ENCODE measurements at places on chromosomes 3 and 15.

GRCh38 chr3:167559924-167560323 is 86.1 kb upstream of the SERPINI2 start:
- DNase-seq = no peak

DNA sequence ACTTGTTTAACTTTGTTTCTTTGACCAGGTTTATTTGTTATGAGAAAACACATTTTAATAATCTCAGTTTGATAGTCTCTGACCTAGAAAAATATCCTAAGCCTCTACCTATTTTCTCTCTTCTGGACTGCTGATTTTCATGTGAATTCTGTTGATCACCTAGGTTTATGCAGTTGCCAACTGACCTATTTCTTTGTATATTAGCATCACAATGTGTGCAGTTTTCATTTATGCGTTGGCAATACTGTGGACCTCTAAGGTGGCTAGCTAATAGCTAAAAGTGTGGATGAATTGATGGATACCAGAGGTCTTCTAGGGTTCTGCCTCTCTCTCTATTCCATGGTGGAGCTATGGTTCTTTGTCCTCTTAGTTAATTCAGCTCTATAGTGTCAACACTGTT is 72.1 kb downstream of the LRRC49 start:
- DNase-seq = no peak

- DNase-seq = no peak
Measured at GRCh38 chr15:67462875-67463274, 58.1 kb upstream of the C15orf61 start.

DNA sequence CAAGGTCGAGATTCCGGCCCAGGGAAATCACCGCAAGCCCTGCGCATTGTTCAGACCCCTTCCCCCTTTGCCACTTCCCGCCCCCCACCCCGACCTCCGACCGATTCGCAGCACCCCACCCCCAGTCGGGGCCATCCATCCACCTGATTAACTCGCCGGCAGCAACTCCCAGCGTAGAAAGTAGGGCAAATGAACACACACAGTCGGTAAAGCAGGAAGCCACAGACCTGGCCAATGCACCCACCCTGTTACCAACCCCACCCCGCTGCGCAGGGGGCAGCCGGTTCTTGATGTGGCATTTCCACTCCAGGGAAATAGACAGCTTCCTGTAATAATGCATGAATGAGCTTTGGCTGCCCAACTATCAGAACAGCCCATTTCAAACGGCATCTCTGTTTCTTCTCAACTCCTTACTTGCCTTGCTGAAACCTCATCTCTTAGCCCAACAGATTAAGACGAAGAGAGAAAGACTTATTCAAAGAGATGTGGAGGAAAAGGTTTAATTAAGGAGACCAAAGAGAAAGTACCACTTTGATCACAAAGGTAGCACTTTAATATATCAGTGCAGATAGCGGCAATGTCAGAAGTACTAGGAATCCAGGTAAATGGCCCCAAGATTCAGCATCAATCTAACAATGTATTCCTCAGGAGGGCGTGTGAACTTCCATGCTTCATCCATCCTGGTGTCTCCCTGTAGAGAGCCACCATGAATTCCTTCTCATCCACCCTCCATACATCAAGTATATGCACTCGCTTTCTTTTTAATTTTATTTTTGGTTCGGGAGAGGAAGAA is 1.9 kb downstream of the TNIK start:
- no peak for DNase-seq

DNA sequence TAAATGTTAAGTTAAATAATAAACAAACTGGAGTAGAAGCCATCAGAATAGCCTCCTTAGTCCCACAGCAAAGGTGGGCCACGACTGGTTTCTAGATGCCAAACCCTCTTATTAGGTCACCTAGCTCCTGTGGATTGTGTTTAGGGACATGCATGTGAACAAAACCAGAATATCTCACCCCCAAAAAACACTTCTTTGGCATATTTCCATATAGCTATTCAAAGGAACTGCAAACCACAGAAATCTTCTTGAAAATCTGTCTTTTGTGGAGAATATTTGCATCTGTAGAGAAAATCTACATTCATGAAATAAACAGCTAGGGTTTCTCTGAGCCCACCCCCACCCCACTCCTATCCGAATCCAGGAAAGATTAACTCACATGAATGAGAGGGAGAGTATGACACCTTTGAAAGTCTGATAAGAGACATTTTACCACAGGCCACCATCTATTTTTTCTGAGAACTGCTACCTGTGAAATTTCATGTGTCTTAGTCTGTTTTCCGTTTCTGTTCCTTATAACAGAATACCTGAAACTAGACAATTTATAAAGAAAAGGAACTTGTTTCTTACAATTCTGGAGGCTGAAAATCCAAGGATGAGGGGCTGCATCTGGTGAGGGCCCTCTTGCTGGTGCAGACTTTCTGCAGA is 159.4 kb downstream of the NEK10 start:
- DNase-seq = no peak

DNA sequence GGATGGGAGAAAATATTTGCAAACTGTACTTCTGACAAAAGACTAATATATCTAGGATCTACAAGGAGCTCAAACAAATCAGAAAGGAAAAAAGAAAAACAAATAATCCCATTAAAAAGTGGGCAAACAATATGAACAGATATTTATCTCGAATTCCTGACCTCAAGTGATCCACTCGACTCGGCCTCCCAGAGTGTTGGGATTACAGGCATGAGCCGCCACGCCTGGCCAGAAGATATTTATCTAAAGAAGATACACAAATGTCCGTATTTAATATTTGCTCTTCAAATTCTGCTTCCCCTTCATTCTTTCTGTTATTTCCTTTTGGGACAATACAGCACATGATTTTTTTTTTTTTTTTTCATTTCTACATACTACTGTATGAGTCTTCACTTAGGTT is 151.7 kb upstream of the GRM7 start:
- DNase-seq = no peak

DNA sequence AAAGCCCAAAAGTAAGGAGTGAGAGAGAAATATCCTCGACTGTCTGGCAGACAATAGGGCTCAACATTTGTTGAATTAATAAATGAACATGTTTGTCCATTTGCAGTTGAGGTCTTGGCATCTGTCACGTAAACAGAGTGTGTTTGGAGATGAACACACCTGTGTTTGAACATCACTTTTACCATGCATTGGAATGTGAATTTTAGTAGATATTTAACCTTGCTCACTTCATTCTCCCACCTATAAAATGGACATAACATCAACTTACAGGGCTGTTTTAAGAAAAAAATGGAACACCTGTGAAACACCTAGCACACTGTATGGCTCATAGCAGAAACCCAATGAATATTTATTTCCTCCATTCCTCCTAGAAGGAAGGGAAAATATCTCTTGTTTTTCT is 204.8 kb downstream of the KCNMB2 start:
- no peak for DNase-seq

GRCh38 chr15:36808411-36809160 is 229.2 kb downstream of the CDIN1 start:
- no peak for DNase-seq

GRCh38 chr15:91919014-91919534 is 65.6 kb downstream of the SLCO3A1 start:
- no peak for DNase-seq

DNA sequence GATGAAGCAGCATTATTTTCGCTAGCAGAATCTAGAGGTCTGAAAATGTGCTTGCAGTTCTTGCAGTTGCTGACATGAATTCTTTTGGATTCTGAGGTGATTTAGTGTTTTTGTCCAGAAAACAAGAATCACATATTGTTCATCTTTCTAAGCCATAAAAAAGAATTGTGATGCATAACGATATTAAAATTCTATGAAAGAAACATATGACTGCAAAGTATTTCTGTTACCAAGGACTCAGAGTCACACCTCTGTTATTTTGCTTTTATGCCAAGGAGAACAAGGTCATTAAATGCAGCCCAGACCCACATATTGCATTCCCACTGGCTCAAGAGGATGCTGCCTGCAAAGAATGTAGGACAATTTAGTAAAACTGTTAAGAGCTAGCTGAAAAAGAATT is 299.8 kb upstream of the GPR149 start:
- DNase-seq = no peak

GRCh38 chr15:62887113-62887570 is 155.4 kb upstream of the TPM1 start:
- no peak for DNase-seq

DNA sequence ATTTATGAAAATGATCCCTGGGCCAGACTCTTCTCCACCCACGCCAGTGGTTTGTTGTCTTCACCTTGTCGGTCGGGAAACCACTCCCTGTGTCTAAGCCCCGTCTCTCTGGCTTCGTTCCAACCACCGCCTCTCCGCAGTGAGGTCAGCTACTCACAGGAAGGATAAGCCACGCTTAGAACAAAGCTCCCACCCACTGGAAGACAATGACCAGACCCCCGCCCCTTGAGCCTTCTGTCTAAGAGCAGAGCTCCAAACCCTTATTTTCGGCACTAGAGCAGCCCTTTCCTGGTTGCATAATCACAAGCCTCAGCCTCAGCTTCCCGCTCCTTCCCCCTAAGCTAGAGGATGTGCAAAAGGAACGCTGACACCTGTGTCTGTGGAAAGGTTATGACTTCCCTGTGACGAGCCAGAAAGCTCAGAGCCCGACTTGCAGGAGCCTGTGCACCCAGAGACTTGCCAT is 114.9 kb upstream of the MEF2A start:
- DNase-seq = no peak

DNA sequence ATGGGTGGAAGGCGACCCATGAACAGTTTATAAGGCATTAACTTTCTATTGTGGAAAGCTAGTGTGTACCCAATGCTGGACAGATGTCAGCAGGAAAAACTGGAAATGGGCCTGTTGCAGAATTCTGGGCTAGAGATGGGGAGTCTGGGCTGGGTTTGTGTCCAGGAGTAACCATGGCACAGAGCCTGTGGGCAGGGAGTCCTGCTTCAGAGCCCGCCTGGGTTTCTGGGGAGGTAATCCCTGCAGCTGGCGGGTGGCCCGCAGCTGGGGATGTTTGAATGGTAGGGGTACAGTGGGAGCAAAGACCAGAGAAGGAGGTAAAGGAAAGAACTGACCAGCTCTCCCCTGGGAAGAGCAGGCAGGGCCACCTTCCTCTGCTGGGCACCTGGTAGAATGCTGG is 25.7 kb downstream of the ACAA1 start:
- DNase-seq = no peak

- no peak for DNase-seq
Measured at GRCh38 chr3:46096336-46096735, 69.1 kb upstream of the XCR1 start.

DNA sequence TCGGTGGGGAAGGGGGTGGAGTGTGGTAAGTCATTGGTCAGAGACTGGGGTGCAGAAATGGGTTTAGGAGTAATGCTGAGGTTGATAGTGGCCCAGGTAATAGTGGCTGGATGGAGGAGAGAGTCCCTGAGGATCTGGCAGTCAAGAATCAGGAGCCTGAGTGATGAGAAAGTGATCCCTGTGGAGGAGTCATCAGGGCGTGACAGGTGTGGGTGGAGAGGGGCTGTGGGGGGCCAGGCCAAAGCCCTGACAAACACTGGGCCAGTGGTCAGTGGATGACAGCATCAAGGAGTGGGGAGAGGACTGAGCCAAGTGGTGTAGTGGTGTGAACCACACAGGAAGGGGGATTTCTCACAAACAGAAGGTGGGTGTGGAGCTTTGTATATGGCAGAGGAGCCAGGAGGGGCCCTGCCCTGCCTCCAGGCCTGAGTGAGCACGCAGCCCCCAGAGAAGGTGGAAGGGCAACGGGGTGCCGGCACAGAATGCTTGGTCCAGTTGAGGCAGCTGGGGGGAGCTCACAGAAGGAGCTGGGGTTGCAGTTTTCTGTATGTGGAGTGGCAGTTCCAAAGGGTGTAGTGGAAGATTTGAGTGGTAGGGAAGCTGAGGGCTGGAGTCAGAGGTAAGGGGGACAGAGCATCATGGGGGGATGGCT is 77.1 kb downstream of the SPSB4 start:
- DNase-seq = no peak

DNA sequence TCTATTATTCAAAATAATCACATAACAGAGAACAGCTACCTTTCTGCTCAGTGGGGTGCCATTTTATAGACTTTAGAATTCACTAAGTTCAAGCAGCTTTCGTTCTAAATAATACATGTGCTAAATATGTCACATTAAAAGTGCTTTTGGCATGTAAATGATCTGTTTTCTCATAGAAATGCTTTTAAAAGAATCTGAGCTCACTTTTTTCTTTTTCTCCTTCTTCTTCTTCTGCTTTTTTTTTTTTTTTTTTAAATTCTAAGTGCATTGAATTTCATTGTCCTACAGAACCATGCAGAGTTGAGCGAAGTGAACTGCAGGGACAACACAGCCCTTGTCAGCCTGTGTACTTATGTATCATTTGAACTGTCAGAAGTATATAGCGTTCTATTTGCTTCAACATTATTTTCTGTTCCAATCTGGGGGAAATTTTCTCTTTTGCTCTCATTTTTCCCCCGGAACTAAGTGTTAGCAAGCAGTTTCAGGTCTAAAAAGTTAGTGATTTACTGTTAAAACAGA is 193.8 kb upstream of the TMCO5A start:
- DNase-seq = no peak

DNA sequence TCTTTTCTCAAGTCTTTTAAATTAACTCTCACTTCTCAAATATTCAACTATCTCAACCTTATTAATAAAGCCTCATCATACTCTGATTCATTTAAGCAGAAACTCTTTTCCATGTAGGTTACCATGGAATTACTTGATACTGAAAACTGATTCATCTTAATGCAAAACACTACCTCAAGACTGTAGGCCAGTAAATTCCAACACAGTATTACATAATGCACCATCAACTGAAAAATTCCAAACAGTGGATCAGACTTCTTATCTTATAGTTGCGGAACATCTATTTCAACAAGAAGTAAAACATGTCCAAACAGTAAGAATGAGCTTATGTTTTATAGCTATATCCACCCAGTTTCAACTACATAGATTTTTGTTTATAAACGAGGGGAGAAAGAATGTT is 124.5 kb downstream of the PEAK1 start:
- no peak for DNase-seq

DNA sequence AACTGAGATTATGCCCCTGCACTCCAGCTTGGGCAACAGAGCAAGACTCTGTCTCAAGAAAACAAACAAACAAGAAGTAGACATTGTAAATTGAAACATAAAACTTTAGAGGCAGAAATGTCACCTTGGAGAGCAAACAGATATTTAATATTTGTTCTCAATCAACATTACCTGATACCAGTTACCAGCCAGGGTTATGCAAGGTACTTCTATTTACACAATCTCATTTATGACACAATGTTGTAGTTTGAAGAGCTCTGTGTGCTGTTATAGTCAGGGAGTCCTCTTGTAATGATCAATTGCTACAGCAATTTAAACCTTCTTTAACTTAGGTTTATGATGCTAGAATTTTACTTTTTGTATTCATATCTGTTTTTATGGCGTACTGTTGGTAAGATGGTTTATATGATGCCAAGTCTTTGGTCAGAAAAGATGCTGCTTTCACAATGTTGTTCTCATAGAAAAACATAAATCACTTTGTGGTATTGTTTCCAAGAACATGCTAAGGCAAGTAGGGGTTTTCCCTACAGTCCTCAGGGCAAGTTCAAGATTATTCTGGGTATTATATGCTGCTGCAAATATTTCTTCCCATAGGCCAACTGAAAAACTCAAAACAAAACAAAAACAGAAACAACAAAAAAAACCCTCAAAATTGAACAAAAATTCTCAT is 173.5 kb downstream of the TNIK start:
- no peak for DNase-seq
